ENCODE measurements at places on chromosomes 16 and 17. TPM values are rescaled to one million over a fixed set of nuclear protein-coding genes. Genes with fewer than 3 reads are reported as not detected.

Gene CD300E
- not detected for polyA plus RNA-seq

Gene TAF1C
- 74.8 TPM for polyA plus RNA-seq

Gene TERB1
- polyA plus RNA-seq, result not detected

Gene IGF2BP1
- polyA plus RNA-seq, result 47.2 TPM

Gene TBC1D3I
- 0.19 TPM for polyA plus RNA-seq

Gene BEAN1
- polyA plus RNA-seq, result not detected

Gene LGALS9B
- not detected for polyA plus RNA-seq
